ENCODE measurements at places on chromosomes 7 and 10. TPM values are rescaled to one million over a fixed set of nuclear protein-coding genes. Genes with fewer than 3 reads are reported as not detected.

DNA sequence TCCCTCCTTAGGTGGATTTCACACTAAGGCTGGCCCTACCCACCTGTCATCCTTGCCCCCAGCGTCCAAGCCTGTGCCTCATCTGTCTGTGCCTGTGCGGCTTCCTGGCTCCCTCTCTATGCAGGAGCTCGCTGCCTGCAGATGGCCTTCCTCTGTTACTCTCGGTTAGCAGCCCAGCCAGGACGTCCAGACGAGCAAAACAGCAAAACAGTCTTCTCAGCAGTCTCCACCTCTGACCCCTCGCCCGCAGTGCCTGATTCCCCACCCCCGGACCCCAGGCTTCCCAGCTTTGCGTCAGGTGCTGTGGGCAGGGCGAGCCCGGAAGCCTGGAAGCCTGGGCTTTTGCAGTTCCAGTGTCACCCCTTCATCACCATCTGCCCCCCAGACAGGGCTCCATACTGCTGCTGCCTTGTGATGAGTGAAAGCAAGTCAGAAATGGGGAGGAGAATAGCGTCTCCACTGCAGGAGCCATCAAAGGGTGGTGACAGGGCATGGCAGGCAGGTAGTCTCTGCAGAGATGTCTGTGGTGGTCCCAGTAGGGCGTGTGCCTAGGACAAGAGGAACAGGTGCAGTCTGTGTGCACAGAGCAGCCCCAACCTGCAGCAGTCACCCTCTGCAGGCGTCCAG, 88.5 kb downstream of the ADCY1 start:
- DNase-seq = peak; percentile 17
- no peaks in the 10 kb centered on the region for H3K27me3 ChIP-seq
- H3K4me3 ChIP-seq = no peak overlapping the region
- H3K4me1 ChIP-seq = no peaks in the 10 kb centered on the region
- H3K27ac ChIP-seq = no peak overlapping the region
- H3K36me3 ChIP-seq = no peaks in the 10 kb centered on the region

GRCh38 chr10:75108684-75109458, 2.6 kb upstream of the SAMD8 start:
- no peak overlapping the region for H3K4me3 ChIP-seq
- H3K27me3 ChIP-seq = no peaks in the 10 kb centered on the region
- peak overlapping the region; percentile 28 for H3K27ac ChIP-seq
- H3K4me1 ChIP-seq = peaks cover 28% of the 10 kb centered on the region

DNA sequence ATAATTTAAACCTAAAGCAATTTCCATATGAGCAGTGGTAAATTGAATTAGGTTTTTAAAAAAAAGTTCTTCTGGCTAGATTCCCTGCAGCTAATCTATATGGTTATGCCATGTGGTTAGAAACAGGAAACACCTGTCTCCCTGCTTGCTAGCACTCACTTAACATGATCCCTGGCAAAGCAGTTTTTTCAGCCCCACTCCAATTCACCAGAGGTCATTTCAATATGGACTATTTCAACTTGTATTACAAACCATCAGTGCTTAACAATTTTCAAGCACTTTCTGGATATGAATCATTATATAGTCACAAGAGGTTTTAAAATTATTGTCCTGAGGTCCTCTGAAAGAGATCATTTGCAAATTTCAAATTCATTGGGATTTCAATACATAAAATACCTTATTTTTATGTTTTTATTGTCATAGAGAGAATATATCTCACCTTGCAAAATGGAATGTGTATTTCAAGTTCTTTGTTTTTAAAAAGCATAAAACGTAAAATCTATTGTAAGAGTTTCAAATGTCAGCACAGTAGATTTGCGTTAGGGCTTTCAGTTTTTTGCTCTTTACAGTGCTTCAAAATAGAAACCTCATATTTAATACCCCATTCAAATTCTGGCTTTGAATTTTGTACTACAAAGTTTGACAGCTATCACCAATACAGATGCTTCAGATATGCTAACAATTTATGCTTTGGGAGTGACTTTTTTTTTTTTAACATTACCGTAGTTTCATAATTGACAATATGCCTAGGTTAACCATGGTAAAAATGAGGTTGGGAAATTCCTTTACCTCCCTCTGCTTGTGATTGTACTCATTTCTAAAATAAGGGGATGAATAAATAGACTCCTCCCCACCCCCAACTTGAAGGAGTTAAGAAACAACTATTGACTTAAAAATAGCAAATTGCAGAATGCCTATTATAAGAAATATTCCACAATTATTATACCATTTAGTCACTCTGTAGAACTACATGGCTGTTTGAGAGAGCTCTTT, 117.5 kb upstream of the HGF start:
- no peaks in the 10 kb centered on the region for H3K36me3 ChIP-seq
- no peak overlapping the region for H3K27ac ChIP-seq
- no peaks in the 10 kb centered on the region for H3K4me1 ChIP-seq
- no peak for DNase-seq
- no peak overlapping the region for H3K4me3 ChIP-seq

DNA sequence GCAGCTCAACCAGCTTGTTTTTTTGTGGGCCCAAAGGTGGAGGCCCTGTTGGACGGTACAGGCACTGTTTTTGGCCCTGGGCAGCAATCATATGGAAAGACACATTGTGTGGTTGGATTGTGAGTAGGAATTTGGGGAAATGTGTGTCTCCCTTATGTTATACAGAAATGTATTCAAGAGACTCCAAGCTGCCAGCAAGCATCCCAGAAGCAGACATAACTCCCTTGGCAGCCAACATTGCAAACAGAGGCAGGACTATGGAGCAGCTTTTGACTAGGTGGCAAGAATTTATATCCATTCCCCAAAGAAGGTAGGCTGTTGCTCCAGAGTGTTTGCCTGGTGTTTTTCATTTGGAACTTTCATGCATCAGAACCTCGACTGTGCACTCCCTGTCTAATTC, 104.9 kb downstream of the BUB3 start:
- no peak overlapping the region for H3K4me3 ChIP-seq
- no peaks in the 10 kb centered on the region for H3K27me3 ChIP-seq
- H3K27ac ChIP-seq = no peak overlapping the region
- H3K36me3 ChIP-seq = no peaks in the 10 kb centered on the region
- no peaks in the 10 kb centered on the region for H3K4me1 ChIP-seq
- DNase-seq = no peak

DNA sequence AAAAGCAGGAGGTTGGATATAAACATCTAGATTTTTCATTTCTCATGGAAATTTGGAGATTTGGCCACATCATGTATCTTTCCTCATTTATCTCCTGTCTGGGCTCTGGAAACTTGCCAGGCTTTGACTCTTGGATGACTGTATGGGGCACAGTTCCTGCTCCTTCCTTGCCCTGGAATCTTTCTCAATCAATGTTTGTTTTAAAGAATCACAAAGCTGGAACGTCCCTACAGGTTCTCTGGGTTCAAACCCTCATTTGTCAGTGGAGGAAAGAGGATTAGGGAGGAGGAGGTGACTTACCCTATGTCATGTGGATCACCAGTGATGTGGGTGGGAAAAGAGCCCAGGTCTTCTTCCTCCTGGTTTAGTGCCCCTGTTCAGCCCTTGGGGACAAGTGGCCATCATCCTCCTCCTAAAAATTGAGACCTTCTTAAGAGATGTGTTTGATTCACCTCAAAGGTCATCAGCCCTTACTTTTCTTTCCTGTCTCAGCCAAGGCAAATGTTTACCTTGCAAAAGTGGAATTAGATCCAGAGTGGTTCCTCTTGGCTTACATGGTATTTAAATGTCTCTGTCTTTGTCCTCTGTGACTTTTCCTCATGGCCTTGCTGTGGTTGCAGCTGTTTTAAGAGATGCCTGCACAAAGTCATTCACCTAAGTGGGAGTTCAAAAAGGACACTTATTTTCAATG, 38.8 kb upstream of the PDZD8 start:
- no peaks in the 10 kb centered on the region for H3K4me1 ChIP-seq
- no peaks in the 10 kb centered on the region for H3K36me3 ChIP-seq
- H3K27me3 ChIP-seq = peaks cover 4% of the 10 kb centered on the region

GRCh38 chr10:6396652-6397051, 183.4 kb downstream of the PRKCQ start:
- H3K27me3 ChIP-seq = no peaks in the 10 kb centered on the region
- no peak overlapping the region for H3K4me3 ChIP-seq
- no peak overlapping the region for H3K27ac ChIP-seq
- no peak for DNase-seq

GRCh38 chr10:117432866-117433265, 57.6 kb upstream of the PDZD8 start:
- DNase-seq = no peak
- no peaks in the 10 kb centered on the region for H3K36me3 ChIP-seq
- no peaks in the 10 kb centered on the region for H3K4me1 ChIP-seq
- no peak overlapping the region for H3K27ac ChIP-seq
- no peak overlapping the region for H3K4me3 ChIP-seq

DNA sequence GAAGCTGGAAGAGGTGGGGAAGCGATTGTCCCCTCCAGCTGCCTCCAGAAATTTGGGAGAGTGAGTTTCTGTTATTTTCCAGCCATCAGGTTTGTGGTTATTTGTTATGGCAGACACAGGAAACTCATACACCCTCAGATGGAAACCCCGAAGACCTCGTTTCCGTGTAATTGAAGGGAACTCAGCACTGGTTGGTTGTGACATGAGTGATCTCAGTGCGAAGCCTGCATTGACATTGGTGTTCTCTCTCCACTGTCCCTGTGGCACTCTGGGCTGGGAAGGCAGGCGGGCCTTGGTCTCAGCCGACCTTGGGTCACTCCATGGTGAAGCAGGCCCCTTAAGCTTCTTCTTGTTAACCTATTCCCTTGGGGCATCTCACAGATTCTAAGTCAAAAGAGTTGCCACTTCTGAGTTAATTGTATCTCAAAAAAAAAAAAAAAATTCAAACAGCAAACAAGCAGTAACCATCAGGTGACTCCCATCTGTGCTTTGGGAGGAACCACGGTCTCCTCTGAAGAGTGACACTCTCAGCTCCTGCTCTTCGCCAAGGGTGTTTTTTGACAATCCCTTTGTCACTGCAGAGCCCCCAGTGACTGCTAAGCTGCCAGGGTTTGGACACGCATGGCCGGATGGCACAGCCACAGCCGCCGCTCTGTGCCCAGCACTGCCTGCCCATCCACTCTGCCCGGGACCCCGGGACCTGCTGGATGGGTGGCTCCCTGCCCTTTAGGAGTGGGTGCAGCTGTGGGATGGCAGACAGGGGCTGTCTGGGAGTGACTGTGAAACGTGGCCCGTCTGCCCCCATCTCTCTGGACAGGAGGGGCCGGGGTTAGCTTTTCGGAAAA, 233.6 kb downstream of the PRPF18 start:
- H3K27ac ChIP-seq = no peak overlapping the region
- H3K27me3 ChIP-seq = no peaks in the 10 kb centered on the region
- H3K36me3 ChIP-seq = no peaks in the 10 kb centered on the region
- peaks cover 19% of the 10 kb centered on the region for H3K4me1 ChIP-seq

GRCh38 chr7:32893207-32893524, 1.6 kb upstream of the KBTBD2 start:
- H3K4me3 ChIP-seq = peak overlapping the region; percentile 97
- H3K4me1 ChIP-seq = peaks cover 38% of the 10 kb centered on the region
- DNase-seq = no peak
- H3K27me3 ChIP-seq = no peaks in the 10 kb centered on the region

DNA sequence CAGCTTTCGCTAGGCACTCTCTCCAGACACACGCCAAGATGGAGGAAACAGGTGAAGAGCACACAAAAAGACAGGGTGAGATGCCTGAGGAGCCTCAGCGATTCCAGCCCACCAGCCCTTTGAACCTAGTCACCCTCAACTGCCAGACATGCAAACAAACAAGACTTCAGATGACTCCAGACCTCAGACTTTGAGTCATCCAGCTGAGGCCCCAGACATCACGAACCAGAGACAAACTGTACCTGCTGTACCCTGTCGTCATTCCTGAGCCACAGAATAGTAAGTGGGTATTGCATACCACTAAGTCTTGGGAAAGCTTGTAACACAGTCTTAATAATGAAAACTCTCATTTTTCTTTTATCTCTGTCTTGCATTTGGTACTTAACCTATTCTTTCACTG, 126.6 kb upstream of the LSM8 start:
- no peaks in the 10 kb centered on the region for H3K27me3 ChIP-seq
- H3K27ac ChIP-seq = no peak overlapping the region
- no peaks in the 10 kb centered on the region for H3K36me3 ChIP-seq
- no peak for DNase-seq

The CPED1 gene
- total RNA-seq = 58.7 TPM

The RSPH10B2 gene
- 1.3 TPM for total RNA-seq

The TMEM196 gene
- total RNA-seq = not detected

The CCDC172 gene
- not detected for total RNA-seq

Data from stomach (tissue), 19 donors.